ENCODE measurements at places on chromosomes 1 and 21.

DNA sequence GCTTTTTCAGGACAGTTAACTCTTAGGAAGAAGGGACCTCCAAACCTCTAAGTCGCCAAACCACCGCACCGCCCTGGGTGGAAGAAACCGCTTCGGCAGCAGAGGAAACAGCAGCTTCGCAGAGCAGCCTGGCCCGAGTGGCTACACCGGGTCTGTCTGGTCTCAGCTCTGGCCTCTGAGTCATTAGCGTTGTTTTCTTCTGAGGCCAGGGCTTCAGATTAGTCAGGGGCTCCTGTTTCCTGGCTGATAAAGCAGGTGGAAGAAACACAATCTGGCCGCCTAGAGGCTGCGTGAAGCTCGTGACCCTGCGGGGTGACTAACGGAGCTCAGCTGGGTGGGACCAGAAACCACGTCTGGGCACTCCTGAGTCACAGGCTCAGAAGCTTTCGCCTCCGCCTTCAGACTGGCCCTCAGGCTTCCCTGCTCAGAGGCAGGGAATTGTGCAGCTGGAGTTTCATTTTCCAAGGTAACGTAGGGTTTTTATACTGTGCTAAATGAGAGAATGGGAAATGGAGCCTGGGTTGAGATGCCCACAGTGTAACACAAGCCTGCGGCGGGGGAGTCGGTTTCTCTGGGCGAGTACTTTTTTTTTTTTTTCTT lies 44.9 kb downstream of the CHAF1B start:
- peak; percentile 69 for DNase-seq

GRCh38 chr1:115476616-115477015 lies 138.6 kb upstream of the NGF start:
- DNase-seq: no peak

- no peak for DNase-seq
These were observed 29.9 kb upstream of the PRDX6 start for GRCh38 chr1:173447224-173447623.

- no peak for DNase-seq
These were observed 202.9 kb downstream of the HHAT start for GRCh38 chr1:210531475-210532222.

GRCh38 chr1:67336783-67337182 lies 29.1 kb downstream of the IL12RB2 start:
- peak; percentile 27 for DNase-seq

- no peak for DNase-seq
These were observed 37.3 kb upstream of the RUNX1 start for GRCh38 chr21:35086357-35086756.

DNA sequence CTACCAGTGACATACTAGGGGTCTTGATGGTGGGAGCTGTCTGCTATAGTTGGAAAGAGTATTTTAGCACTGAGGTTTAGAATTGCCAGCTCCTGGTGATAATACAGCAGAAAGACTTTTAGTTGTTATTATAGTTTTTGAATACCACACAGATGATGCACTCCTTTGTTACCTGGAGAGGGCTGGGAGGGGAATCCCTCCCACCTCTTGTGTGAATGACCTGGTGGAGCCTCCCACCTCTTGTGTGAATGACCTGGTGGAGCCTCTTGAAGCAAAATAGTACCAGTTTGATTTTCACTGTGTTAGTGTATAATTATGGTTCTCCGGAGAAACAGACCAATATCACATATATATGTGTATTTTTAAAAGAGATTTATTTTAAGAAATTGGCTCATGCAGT lies 3.3 kb downstream of the DISP1 start:
- no peak for DNase-seq

DNA sequence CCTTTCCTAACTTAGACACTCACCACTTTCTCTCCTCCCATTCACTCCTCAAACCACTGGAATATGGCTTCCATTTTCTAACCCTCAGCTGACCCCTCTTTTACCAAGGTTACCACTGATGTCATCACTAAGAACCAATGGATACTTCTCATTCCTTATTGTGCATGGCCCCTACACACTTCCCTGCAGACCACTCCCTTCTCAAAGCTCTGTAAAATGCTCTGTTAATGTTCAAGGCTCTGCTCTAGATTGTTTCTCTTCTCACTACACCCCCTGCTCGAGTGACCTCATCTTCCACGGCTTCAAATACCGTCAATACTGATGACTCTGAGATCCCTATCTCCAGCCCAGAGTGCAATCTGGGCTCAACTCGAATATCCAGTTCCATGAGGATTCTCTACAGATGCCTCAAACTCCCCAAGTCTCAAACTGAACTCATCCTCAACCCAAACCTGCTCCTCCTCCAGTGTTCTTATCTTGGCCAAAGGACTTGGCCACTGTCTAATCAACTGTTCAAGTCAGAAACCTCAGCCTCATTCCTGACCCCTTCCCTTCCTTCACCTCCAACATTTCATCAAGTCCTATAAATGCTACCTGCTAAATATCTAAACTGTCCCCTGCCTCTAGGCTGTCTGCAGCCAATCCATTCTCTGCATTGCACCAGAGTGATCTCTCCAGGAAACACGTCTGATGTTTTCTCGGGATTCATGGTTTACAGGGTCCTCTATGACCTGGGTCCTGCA lies 41.3 kb upstream of the BMP8B start:
- no peak for DNase-seq

DNA sequence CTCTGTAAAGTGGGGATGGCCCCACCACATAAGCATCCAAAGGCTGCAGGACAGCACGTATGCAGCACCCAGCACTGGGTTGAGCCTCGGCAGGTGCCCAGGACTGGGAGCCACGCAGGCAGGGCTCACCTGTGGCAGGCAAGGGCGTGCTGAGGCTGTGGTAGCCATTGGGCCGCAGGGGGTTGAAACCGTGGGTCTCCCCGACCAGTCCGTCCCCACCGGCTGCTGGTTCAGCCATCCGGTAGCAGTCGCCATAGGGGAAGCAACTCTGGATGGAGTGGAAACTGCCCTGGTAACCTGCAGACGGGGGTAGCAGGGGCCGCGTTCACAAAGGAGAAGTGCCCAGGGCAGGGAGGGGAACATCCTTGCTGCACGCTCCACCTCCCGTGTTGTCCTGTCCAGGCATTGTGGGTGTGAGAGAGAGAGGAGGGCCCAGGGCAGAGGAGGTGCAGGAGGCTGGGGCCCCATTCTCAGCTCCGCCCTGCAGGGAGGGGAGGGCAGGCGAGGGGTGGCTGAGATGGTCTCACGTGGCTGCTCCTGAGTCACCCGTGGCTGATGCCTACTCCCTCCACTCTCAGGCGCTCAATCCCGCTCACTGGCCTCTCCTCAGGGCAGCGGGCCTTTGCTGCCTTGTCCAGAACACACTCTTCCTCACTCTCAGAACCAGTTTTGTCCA lies 49.9 kb downstream of the DMRTB1 start:
- no peak for DNase-seq

DNA sequence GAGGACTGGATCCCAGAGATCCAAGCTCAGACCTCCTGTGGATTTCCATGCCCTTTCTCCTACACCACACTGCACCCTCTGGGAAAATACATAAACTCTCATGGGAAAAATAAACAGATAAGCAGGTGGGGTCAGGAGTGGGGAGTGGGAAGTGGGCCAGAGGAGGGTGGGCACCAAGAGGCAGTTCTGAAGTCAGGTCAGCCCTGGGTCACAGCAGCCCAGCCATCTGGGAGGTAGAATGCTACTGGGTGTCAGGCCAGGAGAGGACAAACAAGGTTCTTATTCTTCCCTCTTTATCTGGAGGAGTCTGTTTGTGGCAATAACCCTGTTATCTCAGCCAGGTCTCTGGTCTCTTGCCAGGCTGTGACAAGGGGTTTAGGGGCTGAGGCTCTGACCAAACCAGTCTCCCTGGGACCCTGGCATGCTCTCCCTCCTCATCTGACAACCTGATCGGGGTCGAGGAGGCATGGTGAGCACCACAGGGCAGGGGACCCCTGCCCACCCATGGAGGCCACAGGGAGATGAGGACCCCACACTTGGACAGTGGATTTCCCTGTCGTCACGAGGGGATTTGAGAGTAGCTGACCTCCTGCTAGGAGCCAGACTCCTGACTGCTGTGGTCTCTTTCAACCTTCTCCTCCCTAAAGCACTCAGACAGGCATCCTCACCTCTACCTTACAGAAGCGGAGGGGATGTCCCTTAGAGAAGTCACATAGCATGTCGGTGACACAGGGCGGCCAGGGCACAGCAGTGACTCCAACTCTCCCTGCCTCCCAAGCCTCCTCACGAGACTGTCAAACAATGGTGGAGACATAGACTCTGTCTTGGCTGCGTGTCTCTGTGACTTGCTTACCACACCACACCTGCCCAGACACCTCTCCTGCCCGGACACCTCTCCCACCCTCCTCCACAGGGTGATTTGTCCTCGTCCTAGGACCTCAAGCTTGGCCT lies 51.3 kb upstream of the IFFO2 start:
- no peak for DNase-seq

DNA sequence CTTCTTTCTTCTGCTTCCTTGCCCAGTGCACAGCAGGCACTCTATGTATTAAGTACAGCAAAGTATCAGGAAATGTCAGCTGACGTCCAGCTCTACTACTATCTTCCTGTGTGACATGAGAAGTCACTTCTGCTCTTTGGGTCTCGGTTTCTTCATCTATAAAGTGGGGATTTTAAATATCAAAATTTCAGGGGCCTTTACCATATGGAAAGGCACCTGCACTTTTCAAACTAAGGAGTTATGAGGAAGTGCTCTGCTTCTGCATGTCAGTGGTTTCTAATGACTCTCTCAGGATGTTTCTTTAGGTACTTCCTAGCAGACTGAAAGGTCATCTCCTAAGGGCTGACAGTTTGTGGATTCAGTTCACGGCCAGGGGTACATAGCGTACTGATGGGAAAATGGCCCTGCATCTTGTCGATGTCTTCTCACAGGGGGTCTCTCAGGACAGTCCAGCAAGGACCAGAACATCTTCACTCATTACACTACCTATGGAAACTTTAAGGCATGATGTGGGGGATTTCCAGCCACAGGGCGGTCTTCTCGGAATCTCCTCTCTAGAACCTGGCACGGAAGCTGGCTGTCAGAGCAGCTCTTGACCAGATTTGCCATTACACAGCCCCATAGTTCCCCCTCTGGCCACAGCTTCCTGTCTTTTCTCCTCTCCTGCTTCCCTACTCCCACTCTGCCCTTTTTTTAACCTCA lies 42.0 kb upstream of the MTF1 start:
- DNase-seq: no peak

GRCh38 chr1:55717111-55717510 lies 501.9 kb upstream of the USP24 start:
- DNase-seq: no peak

GRCh38 chr1:12340544-12340930 lies 110.7 kb downstream of the VPS13D start:
- no peak for DNase-seq

DNA sequence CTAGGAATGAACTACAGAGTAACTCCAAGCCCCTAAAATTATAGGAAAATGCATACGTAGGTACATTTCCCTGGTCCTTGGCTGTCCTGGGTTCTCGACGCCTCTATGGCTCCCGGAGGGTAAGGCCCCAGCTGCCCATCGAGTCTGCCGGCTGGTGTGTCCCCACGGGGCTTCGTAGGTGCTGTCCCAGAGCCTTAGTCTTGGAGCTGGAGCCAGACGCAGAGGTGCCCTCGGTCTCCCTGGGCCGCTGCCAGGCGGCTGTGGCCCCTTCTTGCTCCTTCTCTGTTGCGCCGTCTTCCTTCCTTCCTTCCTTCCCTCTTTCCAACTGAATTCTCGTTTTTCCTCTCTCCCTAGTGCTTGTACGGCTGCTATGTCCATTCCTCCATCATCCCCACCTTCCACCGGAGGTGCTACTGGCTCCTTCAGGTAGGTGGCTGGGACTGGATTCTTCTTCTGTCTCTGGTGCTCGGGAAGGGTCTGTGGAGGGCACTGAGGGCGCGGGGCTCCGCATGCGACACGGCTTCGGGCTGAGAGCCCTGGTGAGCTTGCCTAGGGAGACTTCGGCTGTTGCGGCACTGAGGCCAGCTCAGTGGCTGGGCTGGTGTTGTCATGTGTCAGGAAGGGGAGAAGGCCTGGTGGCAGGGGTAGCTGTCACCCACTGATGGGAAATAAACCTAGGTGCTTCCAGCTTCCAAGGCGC lies 303.5 kb upstream of the VAMP3 start:
- DNase-seq: no peak

DNA sequence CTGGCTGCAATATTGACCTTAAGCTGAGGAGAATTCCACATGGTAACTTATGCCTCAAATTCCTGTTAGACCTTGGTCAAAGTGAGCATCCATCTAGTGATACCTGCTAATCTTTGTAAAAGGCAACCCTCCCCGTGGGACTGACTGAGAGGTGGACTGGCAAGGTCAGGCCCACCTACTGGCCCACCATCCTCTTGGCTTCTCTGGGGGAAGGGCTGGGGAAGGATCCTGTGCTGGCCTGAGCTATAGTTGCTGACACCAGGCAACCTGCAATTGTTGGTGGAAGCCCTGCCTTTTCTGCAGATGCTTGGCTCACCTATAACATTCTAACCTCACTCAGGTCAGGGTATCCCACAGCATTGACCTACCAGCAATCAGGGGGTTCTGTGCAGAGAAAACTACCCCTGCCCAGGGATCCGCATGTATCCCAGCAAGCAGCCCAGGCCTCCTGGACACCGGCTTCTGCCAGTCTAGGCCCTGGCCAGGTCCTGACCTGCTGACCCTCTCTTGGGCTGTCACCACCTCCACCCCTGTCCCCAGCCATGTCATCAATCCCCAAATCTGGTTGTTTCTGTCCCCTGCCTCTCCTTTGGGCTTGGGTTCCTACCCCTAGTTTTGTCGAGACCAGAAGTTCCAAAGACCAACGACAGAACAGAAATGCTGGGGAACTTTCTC lies 108.1 kb upstream of the EDN2 start:
- DNase-seq: no peak

DNA sequence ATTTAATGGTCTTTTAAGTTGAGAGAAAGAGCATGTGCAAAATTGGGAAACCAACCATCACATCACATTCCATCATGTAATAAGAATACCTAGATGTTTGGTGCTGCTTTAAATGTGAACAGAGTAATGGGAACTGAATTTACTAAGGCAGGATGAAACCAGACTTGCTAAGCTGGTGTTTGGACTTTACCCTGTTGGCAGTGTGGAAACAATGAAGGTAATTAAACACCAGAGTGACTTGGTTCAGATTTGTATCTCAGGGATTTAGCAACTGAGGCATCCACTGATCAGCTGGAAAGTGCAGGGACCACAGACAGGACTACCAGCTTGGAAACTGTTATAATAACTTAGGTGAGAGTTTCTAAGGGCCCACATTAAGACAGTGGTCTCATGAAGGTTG lies 263.4 kb downstream of the OLFM3 start:
- no peak for DNase-seq

DNA sequence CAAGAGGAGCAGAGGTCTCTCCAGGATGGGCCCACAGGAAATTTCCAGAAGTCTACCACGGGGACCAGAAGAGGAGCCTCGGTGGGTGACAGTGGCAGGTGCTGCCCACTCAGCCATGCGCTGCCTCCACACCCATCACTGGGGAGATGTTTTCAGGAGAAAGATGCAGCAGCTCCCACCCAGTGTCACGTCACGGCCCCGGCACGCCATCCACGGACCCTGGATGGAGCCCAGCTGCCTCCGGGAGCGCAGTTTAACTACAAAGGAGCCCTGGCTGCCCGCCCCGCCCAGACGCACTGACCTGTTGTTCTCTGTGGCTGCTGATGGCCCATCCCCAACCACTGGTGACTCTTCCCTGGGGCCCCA lies 6.8 kb downstream of the TSPEAR start:
- no peak for DNase-seq

GRCh38 chr1:170487503-170487902 lies 44.5 kb upstream of the GORAB start:
- DNase-seq: no peak

Data from activated naive CD4-positive, alpha-beta T cell treated with Interleukin-2 at 50 U/mL for 16 hours (primary cell).